Caco-2 (cell line): ENCODE measurements at places on chromosomes 3 and 15.

GRCh38 chr15:40911141-40911540, 16.9 kb downstream of the VPS18 start:
- no peak for DNase-seq

- DNase-seq, result peak; percentile 8
Observed at GRCh38 chr3:102235679-102236078, 199.1 kb upstream of the ZPLD1 start.

- DNase-seq, result no peak
Observed at GRCh38 chr3:63060412-63060811, 185.2 kb upstream of the CADPS start.

GRCh38 chr3:139751789-139752188, 74.0 kb upstream of the NMNAT3 start:
- DNase-seq, result no peak

DNA sequence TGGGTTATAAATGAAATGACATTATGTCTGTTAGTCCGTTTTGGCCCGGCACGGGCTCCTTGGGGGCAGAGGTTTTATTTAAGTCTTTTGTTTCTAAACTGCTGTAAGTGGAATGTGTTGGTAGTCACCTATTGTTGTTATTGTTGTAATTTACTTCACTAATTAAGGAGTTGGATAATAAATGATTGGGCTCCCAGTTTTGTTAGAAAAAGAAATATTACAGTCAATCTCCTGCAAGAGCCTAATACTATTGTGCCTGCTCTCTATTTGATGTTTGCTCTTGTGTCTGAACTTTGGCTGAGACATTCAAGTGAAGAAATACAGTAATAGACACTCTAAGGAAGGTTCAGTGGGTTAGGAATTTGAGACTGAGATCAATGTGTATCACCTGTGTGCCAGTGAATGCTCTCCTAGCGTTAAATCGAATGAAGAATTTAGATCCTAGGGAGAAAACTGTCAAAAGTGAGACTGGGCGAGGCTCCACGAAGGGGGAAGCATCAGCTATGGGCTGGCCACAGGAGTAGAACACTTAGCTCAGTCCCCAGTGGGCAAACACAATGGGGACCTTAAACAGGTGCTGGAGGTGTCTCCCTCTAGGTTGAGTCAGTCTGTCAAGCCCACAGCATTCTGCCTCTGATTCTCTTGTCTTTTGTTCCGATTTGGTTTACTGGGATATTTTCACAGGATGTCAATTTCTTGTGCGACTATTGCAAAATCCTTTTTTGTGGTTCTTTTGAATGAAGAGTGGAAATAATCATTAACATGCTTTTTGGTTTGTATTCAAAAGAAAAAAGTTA, 1.2 kb downstream of the ROBO2 start:
- DNase-seq, result no peak

- no peak for DNase-seq
Observed at GRCh38 chr15:62622775-62623174, 419.8 kb upstream of the TPM1 start.
